Breast epithelium (tissue), 4 donors: ENCODE measurements at places on chromosomes 5 and 9. TPM values are rescaled to one million over a fixed set of nuclear protein-coding genes. Genes with fewer than 3 reads are reported as not detected.

STING1 gene
- 22.0 TPM for total RNA-seq

GRCh38 chr9:119313846-119314245 is 55.4 kb downstream of the BRINP1 start:
- no peak overlapping the region for H3K4me3 ChIP-seq
- H3K36me3 ChIP-seq, result no peaks in the 10 kb centered on the region
- DNase-seq, result no peak
- H3K4me1 ChIP-seq, result no peaks in the 10 kb centered on the region
- no peak overlapping the region for H3K27ac ChIP-seq

GRCh38 chr5:34728236-34728635 is 72.1 kb downstream of the RAI14 start:
- H3K27ac ChIP-seq, result no peak overlapping the region
- no peaks in the 10 kb centered on the region for H3K36me3 ChIP-seq
- no peaks in the 10 kb centered on the region for H3K27me3 ChIP-seq

DNA sequence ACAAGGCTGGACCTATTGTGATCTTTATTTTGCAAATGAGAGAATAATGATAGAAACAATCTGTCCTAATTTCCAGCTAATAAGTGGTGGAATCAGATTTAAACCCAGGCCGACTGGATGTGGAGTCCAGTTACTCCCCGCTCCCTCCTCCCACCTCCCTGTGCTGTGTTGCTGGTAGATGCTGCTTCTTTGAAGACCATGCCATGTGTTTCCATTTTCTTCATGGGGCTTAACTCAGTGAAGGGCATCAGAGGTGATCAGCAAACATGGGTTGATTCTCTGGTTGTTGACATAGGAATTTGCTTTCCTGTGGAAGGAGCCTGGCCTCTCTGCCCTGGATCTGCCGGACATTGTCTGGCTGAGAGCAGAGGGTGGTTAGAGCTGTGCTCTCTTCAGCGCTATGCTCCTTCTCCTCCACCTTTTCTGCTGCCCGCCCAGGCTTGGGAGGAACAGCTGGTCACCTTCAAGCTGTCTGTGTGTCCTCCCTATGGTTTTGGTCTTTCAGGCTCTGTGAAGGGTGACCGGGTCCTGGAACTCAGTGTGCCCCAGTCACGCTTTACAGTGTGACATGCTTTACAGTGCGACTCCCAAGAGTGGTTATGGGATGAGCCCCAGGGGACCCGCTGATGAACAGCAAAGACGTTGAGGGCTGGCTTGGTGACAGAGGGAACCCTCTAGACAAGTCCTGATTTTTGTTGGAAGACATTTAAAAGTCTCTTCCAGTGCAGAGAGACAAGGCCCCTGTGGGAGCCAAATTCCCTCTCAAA is 68.4 kb upstream of the RPS23 start:
- no peak for DNase-seq
- no peaks in the 10 kb centered on the region for H3K27me3 ChIP-seq
- H3K4me1 ChIP-seq, result no peaks in the 10 kb centered on the region
- H3K27ac ChIP-seq, result peak overlapping the region; percentile 84
- no peaks in the 10 kb centered on the region for H3K36me3 ChIP-seq

OR13C4 gene
- not detected for total RNA-seq

- no peak for DNase-seq
- H3K4me3 ChIP-seq, result no peak overlapping the region
- H3K27ac ChIP-seq, result peak overlapping the region; percentile 90
- no peaks in the 10 kb centered on the region for H3K36me3 ChIP-seq
- no peaks in the 10 kb centered on the region for H3K27me3 ChIP-seq
Measured at GRCh38 chr5:81849770-81850367, 99.0 kb upstream of the SSBP2 start.

DNA sequence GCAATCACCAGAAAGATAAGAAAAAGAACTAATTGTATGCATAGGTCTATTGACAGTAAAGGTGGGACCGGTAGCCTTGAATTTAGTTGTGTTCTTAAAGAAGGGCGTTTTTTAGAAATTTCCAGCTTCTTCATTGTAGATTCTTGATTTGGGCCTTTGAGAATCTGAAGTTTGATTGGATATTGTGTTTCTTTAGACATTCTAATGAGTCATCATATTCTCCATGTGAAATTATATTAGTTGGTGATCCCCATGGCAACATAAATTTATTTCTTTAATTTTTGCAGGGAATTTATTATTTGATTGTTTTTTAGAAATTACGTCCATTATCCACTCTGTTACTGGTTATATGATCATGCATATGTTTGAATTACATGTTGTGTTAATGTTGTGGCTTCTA is 63.6 kb downstream of the MAN2A1 start:
- H3K36me3 ChIP-seq, result no peaks in the 10 kb centered on the region
- no peaks in the 10 kb centered on the region for H3K27me3 ChIP-seq
- no peak overlapping the region for H3K27ac ChIP-seq
- no peak overlapping the region for H3K4me3 ChIP-seq
- DNase-seq, result no peak

DNA sequence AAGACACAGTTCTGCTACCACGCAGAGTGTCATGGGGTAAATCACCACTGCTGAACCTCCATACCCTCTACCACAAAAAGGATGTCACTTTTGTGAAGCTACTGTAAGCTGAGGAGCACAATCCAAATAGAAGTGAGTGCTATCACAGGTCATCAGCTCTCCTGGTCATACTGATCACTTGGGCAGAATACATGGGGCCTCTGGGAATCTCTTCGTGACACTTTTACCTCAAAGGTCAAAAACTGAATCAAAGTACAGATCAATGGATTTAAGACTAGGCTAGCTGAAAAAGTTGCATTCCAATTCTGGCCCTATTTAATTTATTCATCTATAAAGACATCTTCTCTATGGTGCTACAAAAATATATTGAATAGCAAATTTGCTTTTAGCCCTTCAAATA is 115.5 kb downstream of the MPDZ start:
- H3K27me3 ChIP-seq, result no peaks in the 10 kb centered on the region
- H3K27ac ChIP-seq, result no peak overlapping the region
- DNase-seq, result no peak
- no peak overlapping the region for H3K4me3 ChIP-seq
- H3K36me3 ChIP-seq, result no peaks in the 10 kb centered on the region

IFNE gene
- 0.33 TPM for total RNA-seq
